Esophagus squamous epithelium (tissue), 5 donors: ENCODE measurements at places on chromosomes 13 and 19. TPM values are rescaled to one million over a fixed set of nuclear protein-coding genes. Genes with fewer than 3 reads are reported as not detected.

FUT2 gene
- total RNA-seq, result 125 TPM

ERICH6B gene
- total RNA-seq, result not detected

PSG1 gene
- total RNA-seq, result not detected

ZNF221 gene
- 1.5 TPM for total RNA-seq

BEST2 gene
- not detected for total RNA-seq

FOXA3 gene
- total RNA-seq, result not detected

DNA sequence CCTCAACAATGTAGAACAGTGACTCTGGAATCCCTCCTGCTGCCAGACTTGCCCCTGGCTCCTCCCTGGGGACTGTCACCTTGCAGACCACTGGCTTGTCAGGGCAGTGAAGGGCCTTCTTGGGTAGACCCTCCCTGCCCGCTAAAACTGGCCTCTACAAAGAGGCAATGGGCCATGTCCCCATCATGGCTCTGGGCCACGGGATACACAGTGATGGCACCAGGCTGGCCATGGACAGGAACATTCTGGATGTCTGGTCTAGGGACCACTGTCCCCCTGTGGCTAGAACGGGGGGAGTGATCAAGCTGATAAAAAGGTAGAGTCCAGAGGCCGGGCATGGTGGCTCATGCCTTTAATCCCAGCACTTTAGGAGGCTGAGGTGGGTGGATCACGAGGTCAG is 60.9 kb downstream of the ACSBG2 start:
- H3K36me3 ChIP-seq, result no peaks in the 10 kb centered on the region
- DNase-seq, result no peak
- H3K4me3 ChIP-seq, result no peak overlapping the region

DNA sequence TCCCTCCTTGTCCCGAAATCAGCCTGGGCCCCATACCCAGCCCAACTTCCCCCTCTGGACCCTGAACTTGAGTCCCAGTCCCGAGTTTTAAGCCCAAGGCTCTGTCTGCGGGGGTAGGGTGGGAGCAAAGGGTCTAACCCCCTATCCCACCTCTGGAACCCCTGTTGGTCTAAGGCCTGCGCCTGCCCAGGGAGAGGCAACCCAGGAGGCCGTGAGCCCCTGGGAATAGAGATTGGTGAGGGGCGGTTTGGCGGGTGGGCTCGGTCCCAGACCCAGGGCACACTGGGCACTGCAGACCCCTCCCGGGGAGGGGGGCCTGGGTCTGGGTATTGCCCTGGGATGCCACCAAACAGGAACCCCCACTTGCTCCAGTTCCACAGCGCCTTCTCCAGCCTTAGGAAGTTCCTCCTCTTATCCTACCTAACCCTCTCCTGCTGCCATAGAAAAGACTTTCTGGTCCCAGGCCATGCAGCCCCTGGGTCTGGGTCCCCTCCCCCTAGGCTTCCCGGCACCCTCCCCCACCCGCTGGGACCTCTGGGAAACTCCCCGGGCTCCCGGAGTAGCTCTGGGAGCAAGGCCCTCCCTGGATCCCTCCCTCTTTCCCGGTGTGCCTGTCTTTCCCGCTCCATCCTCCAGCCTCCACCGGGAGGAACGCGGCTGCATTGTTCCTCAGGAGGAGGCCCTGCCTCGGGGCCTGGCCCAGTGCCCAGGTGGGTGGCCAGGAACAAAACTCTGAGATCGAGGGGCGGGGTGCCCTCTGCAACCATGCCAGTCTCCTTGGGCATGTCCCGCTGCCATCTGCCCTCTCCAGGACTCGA is 33.6 kb upstream of the NANOS3 start:
- H3K4me1 ChIP-seq, result peaks cover 58% of the 10 kb centered on the region
- H3K27ac ChIP-seq, result peak overlapping the region; percentile 98
- H3K36me3 ChIP-seq, result no peaks in the 10 kb centered on the region
- no peak for DNase-seq
- no peaks in the 10 kb centered on the region for H3K27me3 ChIP-seq

GRCh38 chr13:112097770-112098169 is 30.8 kb downstream of the SOX1 start:
- no peak overlapping the region for H3K4me3 ChIP-seq
- H3K27ac ChIP-seq, result no peak overlapping the region
- H3K27me3 ChIP-seq, result no peaks in the 10 kb centered on the region
- no peak for DNase-seq
- H3K4me1 ChIP-seq, result no peaks in the 10 kb centered on the region
- no peaks in the 10 kb centered on the region for H3K36me3 ChIP-seq

GRCh38 chr13:20713014-20713376 is 9.5 kb downstream of the IL17D start:
- no peaks in the 10 kb centered on the region for H3K36me3 ChIP-seq
- no peak for DNase-seq
- H3K4me3 ChIP-seq, result peak overlapping the region; percentile 11
- peaks cover 27% of the 10 kb centered on the region for H3K4me1 ChIP-seq
- H3K27me3 ChIP-seq, result no peaks in the 10 kb centered on the region
- H3K27ac ChIP-seq, result peak overlapping the region; percentile 81

- H3K4me3 ChIP-seq, result no peak overlapping the region
- no peak overlapping the region for H3K27ac ChIP-seq
- H3K4me1 ChIP-seq, result no peaks in the 10 kb centered on the region
- DNase-seq, result no peak
- no peaks in the 10 kb centered on the region for H3K36me3 ChIP-seq
- H3K27me3 ChIP-seq, result no peaks in the 10 kb centered on the region
Observed at GRCh38 chr13:87453244-87453643, 217.9 kb upstream of the SLITRK5 start.

DNA sequence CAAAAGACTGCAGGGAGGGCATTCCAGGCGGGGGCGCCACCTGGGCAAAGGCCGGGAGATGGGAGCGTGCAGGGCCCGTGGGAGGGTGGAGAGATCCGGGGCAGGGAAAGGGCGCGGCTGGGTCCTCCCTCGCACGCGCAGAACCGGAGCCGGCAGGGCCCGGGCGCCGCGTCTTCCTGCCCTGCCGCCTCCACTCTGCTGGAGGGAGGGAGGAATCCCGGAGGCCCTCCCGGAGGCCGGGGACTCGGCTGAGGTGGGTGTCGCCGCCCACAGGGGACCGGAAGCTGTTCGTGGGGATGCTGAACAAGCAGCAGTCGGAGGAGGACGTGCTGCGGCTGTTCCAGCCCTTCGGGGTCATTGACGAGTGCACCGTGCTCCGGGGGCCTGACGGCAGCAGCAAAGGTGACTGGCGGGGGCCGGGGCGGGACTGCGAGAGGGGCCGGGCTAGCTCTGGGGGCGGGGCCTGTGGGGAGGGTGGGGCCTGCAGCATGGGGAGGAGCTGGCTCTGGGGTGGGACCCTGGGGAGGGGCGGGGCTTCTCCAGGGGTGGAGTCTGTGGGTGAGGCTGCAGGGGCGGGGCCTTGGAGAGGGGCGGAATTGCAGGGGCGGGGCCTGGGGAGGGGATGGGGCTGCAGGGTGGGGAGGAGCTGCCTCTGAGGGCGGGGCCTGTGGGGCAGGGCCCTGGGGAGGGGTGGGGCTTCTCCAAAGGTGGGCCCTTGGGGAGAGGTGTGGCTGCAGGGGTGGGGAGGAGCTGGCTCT is 51.3 kb downstream of the CELF5 start:
- peak overlapping the region; percentile 39 for H3K4me3 ChIP-seq
- H3K27ac ChIP-seq, result no peak overlapping the region
- H3K36me3 ChIP-seq, result no peaks in the 10 kb centered on the region

GRCh38 chr19:48403606-48404005 is 10.1 kb downstream of the GRIN2D start:
- H3K36me3 ChIP-seq, result no peaks in the 10 kb centered on the region
- peaks cover 6% of the 10 kb centered on the region for H3K4me1 ChIP-seq
- no peak overlapping the region for H3K27ac ChIP-seq

DNA sequence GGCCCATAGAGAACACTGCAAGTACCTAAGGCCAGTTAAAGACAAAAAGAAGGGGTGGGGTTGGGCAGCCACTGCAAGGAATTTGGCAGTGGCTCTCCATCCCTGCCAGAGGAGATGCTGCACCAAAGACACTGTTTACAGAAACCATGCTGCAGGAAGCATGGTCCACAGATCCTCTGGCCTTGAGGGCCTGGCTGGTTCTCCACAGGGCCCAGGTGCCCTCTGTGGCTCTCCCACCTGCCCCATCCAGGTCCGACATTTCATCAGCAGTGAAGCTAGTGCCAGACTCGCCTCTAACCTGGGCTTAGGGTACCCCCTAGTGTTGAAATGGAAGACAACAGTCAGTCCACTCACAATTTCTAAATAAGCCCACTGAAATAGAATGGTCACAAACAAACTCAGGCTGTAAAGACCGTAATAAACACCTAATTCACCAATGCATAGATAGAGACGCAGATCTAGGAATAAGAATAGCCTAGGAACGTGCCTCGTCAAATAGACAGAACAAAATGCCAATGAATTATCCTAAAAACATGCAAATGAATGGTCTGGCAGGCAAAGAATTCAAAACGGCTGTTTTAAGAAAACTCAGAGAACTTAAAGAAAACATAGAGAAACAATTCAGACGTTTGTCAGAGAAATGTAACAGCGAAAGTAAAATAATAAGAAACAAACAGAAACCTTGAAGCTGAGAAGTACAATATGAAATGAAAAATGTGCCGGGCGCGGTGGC is 23.3 kb downstream of the LYPD4 start:
- DNase-seq, result no peak
- H3K27ac ChIP-seq, result no peak overlapping the region
- no peaks in the 10 kb centered on the region for H3K27me3 ChIP-seq
- H3K36me3 ChIP-seq, result no peaks in the 10 kb centered on the region
- no peaks in the 10 kb centered on the region for H3K4me1 ChIP-seq
- H3K4me3 ChIP-seq, result no peak overlapping the region

DNA sequence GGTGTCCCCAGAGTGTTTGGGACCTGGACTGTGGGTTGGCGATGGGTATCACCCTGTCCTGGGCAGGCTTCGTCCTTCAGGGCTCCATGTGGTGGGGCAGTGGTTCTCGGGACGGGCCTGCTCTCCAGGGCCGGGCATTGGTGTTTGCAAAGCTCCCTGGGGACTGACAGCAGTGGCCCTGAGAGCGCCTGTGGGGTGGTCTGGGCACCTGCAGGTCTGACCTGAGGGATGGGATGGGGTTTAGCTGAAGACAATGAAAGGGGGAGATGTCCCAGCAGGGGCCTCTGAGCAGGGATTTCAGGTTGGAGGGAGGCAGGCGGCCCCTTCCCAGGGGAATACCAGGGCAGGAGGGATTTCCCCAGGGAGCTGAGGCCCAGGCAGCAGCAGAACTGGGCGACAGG is 68.3 kb upstream of the MCF2L start:
- H3K27me3 ChIP-seq, result peaks cover 3% of the 10 kb centered on the region
- no peak overlapping the region for H3K27ac ChIP-seq
- H3K4me3 ChIP-seq, result no peak overlapping the region

DNA sequence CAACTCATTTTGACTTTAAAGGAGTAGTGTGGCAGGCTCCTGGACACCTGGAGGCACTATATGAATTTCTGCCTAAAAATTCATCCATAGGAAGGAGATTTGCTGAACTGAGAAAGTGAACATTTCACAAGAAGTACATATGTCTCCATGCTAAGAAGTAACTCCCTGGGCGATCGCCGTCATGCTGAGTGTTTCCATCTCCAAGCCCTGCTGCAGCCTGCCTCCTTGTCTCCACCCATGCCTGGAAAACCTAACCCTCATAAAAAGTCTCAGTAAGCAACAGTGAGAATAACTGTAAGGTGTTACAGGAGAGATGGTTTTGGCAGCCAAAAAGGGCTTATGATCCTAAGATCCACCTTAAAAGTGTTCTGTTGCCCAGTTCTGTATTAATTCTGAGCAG is 251.3 kb downstream of the SHISA2 start:
- no peak overlapping the region for H3K27ac ChIP-seq
- no peaks in the 10 kb centered on the region for H3K36me3 ChIP-seq
- DNase-seq, result no peak
- H3K4me3 ChIP-seq, result no peak overlapping the region
- no peaks in the 10 kb centered on the region for H3K4me1 ChIP-seq
- peaks cover 8% of the 10 kb centered on the region for H3K27me3 ChIP-seq

DNA sequence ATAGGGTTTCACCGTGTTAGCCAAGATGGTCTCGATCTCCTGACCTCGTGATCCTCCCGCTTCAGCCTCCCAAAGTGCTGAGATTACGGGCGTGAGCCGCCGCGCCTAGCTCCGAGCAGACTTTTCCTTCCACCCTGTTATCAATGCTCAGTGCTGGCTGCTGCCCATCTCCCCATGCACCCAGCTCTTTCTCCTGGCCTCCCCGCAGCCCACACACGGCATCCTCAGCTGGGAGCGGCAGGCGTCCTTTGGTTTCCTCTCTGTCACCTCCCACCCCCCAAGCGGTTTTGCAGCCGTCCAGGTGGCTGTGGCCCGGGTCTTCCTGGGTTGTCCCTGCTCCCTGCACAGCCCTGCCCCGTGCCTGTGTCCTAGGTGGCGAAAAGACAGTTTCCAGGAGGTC is 12.1 kb downstream of the PRR22 start:
- peaks cover 7% of the 10 kb centered on the region for H3K4me1 ChIP-seq
- DNase-seq, result no peak
- no peaks in the 10 kb centered on the region for H3K36me3 ChIP-seq
- no peaks in the 10 kb centered on the region for H3K27me3 ChIP-seq
- no peak overlapping the region for H3K4me3 ChIP-seq
